ENCODE measurements at places on chromosomes 11 and 22.
A peak's percentile ranks its signal among the peaks of the same experiment; 100 is the strongest.

- no peak for DNase-seq
These were observed 718 bp downstream of the LTBP3 start for GRCh38 chr11:65557280-65558001.

DNA sequence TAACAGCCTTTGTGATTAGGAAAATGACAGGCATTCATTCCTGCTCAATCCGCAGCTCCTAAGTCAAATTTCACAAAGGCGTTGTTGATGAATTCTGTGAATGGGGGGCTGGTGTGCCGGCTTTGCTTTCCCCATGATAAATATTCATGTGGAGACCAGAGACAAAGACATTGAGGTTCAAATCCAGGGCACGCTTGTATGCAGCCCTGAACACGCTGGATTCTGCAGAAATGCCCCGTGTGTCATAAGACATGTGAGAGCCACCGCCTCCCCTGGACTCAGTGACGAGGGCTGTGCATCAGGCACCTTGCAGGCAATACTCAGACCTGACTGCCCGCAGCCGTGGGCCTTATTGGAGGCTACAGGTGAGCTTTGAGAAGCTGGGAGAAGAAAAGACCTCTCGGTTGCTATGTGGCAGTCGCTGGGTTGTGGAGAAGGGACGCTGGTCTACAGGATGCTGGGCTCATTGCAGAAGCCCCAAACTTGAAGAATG is 906.2 kb downstream of the BRD1 start:
- DNase-seq: no peak

GRCh38 chr11:86524620-86525352 is 147.6 kb downstream of the ME3 start:
- no peak for DNase-seq

- DNase-seq: no peak
These were observed 12.8 kb downstream of the TSKU start for GRCh38 chr11:76795936-76796441.

GRCh38 chr11:20589796-20590195 is 9.6 kb upstream of the SLC6A5 start:
- DNase-seq: no peak

DNA sequence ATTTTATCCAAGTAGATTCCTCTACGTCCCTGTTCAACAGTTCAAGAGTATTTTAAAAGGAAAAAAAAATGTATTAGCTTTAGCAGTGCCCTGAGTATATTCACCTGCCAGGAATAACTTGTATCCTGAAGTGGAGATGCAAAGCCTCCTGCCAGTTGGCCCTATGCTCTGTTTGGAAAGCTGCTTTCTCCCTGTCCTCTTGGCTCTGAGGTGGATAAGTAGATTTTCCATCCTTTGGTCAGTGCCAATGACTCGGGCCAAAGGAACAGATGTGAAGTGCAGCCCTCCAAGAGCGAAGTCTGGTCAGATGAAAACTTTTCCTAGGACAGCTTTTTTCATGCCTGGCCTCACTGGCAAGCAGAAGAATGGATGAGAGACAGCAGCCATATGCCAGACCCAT is 839.9 kb upstream of the TENM4 start:
- DNase-seq: no peak

GRCh38 chr11:18010121-18010670 is 2.7 kb downstream of the SERGEF start:
- DNase-seq: no peak

GRCh38 chr11:100731471-100731870 is 44.4 kb downstream of the ARHGAP42 start:
- peak; percentile 34 for DNase-seq

Measured in glutamatergic neuron (in vitro differentiated cells).